Pancreas (tissue), 10 donors: ENCODE measurements at places on chromosomes 4 and X. TPM values are rescaled to one million over a fixed set of nuclear protein-coding genes. Genes with fewer than 3 reads are reported as not detected.

- H3K4me3 ChIP-seq: no peak overlapping the region
- no peaks in the 10 kb centered on the region for H3K27me3 ChIP-seq
- H3K27ac ChIP-seq: no peak overlapping the region
- no peaks in the 10 kb centered on the region for H3K36me3 ChIP-seq
Observed at GRCh38 chr4:131584587-131584986, 1564.5 kb upstream of the PCDH10 start.

DNA sequence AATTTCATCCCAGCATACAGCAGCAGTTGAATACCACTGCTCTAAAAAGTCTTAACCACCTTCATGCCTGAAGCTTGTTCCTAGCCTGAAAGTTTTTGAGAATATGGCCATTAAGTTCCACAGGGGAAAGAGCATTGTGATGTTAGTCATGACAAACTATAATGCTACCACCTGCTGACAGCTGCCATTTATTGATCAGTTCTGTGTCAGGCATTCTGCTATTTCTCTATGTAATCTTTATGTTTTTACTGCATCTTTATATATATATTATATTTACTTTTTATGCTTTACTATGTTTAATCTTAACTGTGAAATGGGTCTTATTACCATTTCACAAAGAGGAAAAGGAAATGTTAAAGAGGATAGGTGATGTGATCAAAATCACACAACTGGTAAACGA, 54.0 kb downstream of the ARX start:
- no peak for DNase-seq
- H3K27me3 ChIP-seq: no peaks in the 10 kb centered on the region
- no peaks in the 10 kb centered on the region for H3K4me1 ChIP-seq
- no peak overlapping the region for H3K4me3 ChIP-seq

GRCh38 chrX:114841051-114841450, 176.4 kb downstream of the IL13RA2 start:
- no peaks in the 10 kb centered on the region for H3K4me1 ChIP-seq
- DNase-seq: no peak
- no peak overlapping the region for H3K27ac ChIP-seq
- no peaks in the 10 kb centered on the region for H3K36me3 ChIP-seq
- H3K4me3 ChIP-seq: no peak overlapping the region

GRCh38 chrX:68048774-68049173, 384.5 kb downstream of the OPHN1 start:
- H3K4me3 ChIP-seq: no peak overlapping the region
- H3K27ac ChIP-seq: no peak overlapping the region
- H3K4me1 ChIP-seq: no peaks in the 10 kb centered on the region
- H3K36me3 ChIP-seq: no peaks in the 10 kb centered on the region
- no peaks in the 10 kb centered on the region for H3K27me3 ChIP-seq
- no peak for DNase-seq

- H3K36me3 ChIP-seq: no peaks in the 10 kb centered on the region
- H3K4me1 ChIP-seq: no peaks in the 10 kb centered on the region
- peak; percentile 11 for DNase-seq
- H3K27ac ChIP-seq: no peak overlapping the region
- H3K4me3 ChIP-seq: no peak overlapping the region
- H3K27me3 ChIP-seq: no peaks in the 10 kb centered on the region
Observed at GRCh38 chr4:42785817-42786216, 106.7 kb upstream of the GRXCR1 start.

GRCh38 chrX:15497865-15498264, 2.7 kb upstream of the BMX start:
- no peak overlapping the region for H3K4me3 ChIP-seq
- peak; percentile 15 for DNase-seq
- H3K4me1 ChIP-seq: no peaks in the 10 kb centered on the region

DNA sequence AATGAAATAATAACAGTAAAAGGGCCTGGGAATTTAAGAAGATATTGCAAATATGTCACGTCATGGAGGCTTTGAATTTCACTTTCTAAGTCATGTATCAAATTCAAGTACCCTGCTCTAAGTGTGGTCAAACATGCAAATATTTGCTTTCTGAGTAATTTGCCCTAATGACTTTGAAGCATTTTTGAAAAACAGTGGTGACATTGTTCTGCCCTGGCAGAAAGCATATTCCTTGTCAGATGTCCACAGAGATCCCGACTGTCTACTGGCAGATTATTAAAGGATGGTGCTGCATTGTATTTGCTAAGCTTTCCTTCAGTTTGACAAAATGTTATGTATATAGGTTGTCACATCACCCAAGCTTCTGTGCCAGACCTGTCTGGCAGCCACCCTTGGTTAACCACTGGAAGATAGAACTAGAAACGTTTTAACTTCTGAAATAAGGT, 92.5 kb downstream of the ANK2 start:
- H3K4me1 ChIP-seq: peaks cover 19% of the 10 kb centered on the region
- H3K27me3 ChIP-seq: no peaks in the 10 kb centered on the region
- no peak overlapping the region for H3K4me3 ChIP-seq
- no peak overlapping the region for H3K27ac ChIP-seq

MTTP gene
- total RNA-seq: not detected

PRRG3 gene
- not detected for total RNA-seq

C1QTNF7 gene
- 0.03 TPM for total RNA-seq

TCEAL6 gene
- total RNA-seq: not detected
